ENCODE measurements at places on chromosomes 6 and 20.

- no peak for DNase-seq
These were observed 95.1 kb upstream of the MPC1 start for GRCh38 chr6:166477647-166478365.

GRCh38 chr6:108782179-108783041 is 65.8 kb upstream of the ARMC2 start:
- DNase-seq: peak; percentile 86

DNA sequence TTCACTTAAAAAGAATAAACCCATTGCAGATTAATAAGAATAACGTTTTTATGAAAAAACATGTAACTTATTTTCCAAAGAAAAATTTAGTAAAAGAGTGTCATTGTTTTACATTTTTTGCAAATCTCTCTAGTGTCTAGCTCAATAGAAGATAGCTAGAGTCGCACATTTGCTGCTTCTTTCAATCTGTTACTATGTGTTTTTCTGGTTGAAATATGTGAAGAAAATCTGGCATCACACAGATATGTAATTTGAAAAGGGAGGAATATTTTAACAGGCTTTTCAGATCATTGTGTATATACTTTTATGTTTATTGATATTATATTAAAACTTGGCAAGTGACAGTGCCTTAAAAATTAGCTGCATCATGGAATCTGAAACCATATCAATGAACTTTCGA is 9.1 kb downstream of the CCN6 start:
- DNase-seq: no peak

GRCh38 chr6:42819803-42820511 is 38.1 kb downstream of the BICRAL start:
- no peak for DNase-seq

GRCh38 chr20:11445161-11445560 is 472.5 kb upstream of the BTBD3 start:
- no peak for DNase-seq

DNA sequence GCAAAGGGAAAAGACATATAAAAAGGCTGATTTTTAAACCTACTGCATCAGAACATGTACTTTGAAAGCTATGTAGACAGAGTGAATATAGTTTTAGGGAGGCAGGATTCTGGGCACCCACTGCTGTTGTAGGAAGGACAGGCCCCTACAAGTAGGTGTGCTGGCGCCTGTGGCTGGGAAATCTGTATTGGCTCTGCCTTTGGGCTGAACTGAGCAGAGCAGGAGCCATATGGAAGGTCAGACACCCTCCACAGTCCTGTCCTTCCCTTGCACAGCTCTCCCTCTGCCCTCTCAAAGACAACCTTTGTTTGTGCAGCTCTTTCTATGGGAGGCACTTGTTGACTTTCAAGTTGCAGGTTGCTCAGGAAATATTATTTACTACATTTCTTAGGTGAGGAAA is 18.4 kb upstream of the ULBP3 start:
- DNase-seq: no peak

DNA sequence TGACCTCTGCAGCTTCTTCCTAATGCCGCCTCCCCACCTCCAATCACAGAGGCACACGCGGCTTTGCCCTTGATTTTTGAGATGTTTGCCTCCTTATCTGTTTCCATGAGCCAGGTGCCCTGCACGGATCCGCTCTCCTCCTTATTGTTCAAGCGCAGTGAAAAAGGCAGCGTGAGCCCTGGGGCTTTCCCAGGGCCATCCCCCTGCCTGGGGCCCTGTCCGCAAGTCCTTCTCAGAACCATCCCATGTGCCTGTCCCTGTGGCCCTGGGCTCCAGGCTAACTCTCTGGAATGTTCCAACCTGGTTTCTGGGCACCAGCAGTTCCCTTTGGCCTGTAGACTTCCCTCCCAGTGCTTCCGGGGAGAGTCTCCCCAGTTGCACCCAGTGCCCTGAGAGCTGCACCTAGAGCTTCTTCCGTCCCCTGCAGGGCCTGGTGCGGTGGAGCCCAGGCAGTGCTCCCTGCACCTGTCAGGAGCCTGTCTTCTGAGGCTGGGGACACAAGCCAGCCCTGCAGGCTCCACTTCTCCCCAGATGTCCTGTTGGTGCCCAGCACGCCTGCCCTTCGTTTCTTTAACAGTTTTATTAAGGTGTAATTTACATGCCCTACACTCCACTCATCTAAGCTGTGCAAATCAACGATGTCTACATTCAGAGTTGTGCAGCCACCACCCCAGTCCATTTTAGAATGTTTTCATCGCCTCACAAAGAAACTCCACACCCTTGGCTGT is 330.3 kb downstream of the CDH4 start:
- no peak for DNase-seq

GRCh38 chr6:38281126-38281525 is 358.6 kb downstream of the BTBD9 start:
- DNase-seq: no peak

DNA sequence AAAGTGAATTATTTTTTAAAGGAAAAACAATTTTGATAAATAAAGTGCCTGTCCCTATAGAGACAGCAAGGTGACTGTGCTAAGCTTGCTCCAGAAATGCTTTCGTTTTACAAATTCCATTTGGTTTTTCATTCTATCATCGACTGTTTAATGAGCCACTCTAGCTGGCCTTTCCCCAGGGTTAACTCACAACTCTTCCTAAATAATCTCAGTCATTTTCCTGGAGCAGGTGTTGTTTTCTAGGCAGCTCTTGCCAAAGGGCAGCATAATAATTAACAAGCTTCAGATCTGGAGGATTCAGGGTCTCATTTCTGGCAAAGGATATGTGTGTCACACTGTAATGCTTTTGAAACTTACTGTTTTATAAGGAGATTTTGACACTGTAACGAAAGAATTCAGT is 184.2 kb downstream of the KHDC1L start:
- no peak for DNase-seq

DNA sequence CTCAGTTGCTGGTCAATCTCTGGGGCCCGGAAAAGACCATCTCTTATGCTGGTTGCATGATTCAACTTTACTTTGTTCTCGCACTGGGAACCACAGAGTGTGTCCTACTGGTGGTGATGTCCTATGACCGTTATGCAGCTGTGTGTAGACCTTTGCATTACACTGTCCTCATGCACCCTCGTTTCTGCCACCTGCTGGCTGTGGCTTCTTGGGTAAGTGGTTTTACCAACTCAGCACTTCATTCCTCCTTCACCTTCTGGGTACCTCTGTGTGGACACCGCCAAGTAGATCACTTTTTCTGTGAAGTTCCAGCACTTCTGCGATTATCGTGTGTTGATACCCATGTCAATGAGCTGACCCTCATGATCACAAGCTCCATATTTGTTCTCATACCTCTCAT is 4.3 kb downstream of the OR2J3 start:
- no peak for DNase-seq

DNA sequence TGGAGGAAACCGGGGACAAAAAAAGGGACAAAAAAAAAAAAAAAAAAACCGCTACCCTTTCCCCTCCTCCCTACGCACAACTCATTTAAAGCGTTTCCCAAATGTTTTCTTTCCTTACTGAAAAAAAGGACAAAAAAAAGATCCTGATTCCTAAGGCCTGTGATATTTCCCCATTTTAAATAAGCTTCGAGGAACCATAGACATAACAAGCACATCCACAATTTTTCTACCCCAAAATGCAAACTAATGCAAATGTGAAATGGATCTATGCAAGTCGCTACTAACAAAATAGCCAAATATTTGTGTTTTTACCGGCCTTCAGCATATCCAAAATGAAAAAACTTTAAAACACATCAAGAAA is 1.4 kb upstream of the ZNF217 start:
- DNase-seq: peak; percentile 33

DNA sequence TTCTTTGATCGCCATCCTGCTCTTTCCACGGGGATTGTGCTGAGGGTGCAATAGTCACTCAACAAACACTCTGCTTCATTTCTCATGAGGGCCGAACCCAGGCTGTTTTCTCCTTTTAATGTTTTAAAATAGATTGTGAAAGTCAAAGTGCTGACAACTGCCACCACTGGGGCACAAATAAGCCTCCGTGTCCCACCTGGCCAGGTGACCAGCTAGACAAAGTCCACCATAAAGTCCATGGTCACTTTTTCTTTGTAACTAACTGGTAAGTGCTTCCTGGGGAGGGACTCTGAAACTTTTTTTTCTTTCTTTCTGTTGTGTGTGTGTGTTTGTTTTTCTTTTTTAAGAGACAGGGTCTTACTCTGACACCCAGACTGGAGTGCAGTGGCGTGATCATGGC is 219.8 kb downstream of the LY86 start:
- DNase-seq: no peak

GRCh38 chr6:79787626-79788025 is 156.5 kb downstream of the SH3BGRL2 start:
- DNase-seq: no peak

DNA sequence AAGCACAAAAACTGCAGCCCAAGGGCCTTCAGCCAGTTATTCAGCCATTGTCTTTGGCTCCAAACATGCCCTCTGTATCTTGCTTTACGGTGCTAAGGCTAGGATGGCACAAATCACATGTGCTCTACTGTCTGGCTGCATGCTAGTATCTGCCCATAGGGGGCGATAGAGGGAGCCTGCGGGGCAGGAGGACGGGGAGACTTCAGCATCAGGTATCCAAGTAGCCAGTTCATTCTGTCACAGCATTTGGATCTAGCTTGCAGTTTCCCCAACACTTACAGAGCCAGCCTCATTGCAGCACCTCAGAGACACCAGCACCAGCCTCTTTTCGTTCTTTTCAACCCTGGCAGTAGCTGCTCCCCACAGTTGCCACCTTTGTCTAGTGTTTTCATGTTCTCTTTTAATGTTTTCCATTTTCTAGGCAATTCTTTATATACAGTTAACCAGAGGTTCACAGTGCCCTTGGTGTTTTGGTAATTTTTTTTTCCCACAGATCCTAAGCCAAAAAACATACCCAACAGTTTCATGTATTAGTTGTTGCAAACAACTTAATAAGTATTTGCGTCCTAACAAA is 705.9 kb downstream of the PTPRT start:
- DNase-seq: no peak

- no peak for DNase-seq
These were observed 7.4 kb downstream of the TNFAIP3 start for GRCh38 chr6:137874204-137875057.

DNA sequence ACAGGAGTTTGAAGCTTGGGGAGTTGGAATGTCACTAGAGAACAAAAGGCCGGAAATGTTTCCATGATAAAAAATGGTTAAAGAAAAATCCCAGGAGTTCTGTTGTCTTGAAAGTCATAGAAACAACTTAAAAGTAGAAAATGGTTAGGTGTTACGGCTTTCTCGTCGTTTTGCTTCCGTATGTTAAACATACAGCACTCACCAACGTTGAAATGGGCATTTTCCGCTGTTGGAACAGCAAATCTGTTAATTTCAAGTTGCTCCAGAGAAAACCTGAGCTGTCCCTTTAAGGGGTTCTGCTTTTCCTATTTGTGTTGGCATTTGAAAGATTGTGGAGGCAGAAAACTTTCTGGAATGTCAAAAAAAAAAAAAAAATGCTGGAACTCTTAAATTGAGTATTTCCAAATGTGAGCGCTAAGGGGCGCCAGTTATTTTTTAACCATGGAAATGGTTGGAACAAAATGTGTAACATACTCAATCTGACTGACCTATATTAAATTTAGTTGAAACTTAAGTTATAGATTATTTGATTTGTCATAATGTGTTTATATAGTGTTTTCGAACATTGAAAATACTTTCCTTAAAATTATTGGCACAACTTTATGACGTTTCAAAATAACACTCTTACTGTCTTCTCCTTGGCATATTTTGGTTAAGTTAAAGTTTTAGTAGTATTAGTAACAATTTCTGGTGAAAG is 2.2 kb downstream of the QKI start:
- DNase-seq: peak; percentile 93

- no peak for DNase-seq
These were observed 602.4 kb upstream of the AGPAT4 start for GRCh38 chr6:161876231-161876630.
